ENCODE measurements at places on chromosomes 7 and 10.

- H3K36me3 ChIP-seq, result no peaks in the 10 kb centered on the region
- H3K4me1 ChIP-seq, result peaks cover 3% of the 10 kb centered on the region
- peak; percentile 35 for DNase-seq
- no peak overlapping the region for H3K4me3 ChIP-seq
These were observed 141.2 kb downstream of the COBL start for GRCh38 chr7:51175316-51175991.

DNA sequence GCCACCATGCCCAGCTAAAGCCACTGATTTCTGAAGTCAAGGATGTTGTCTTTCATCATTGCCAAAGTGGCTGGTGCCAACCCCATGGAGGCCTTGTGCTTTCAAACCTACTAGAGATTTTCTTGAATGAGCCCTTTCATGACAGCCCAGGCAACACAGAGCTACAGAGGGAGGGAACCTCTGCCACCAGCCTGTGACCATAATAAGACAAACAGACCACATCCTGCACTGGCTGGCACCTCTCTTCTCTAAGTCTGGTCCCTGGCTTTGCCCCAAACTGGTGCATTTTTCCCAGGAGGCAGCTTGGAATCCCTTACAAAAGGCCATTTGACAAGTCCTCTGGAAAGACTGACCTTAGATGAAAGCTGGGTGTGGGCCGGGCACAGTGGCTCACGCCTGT is 348.8 kb downstream of the GALNT17 start:
- no peaks in the 10 kb centered on the region for H3K27me3 ChIP-seq
- no peak overlapping the region for H3K27ac ChIP-seq
- no peaks in the 10 kb centered on the region for H3K4me1 ChIP-seq
- DNase-seq, result no peak

- DNase-seq, result no peak
- H3K27ac ChIP-seq, result no peak overlapping the region
- no peaks in the 10 kb centered on the region for H3K4me1 ChIP-seq
- no peaks in the 10 kb centered on the region for H3K36me3 ChIP-seq
These were observed 206.2 kb downstream of the TMEM178B start for GRCh38 chr7:141280100-141280499.

GRCh38 chr7:150668472-150668911 is 17.0 kb upstream of the GIMAP2 start:
- DNase-seq, result no peak
- peaks cover 2% of the 10 kb centered on the region for H3K27me3 ChIP-seq
- H3K36me3 ChIP-seq, result no peaks in the 10 kb centered on the region

- H3K27me3 ChIP-seq, result no peaks in the 10 kb centered on the region
- no peak for DNase-seq
- peaks cover 13% of the 10 kb centered on the region for H3K4me1 ChIP-seq
- no peak overlapping the region for H3K4me3 ChIP-seq
- no peaks in the 10 kb centered on the region for H3K36me3 ChIP-seq
These were observed 57.7 kb downstream of the PTPRE start for GRCh38 chr10:127964621-127965020.

- H3K36me3 ChIP-seq, result no peaks in the 10 kb centered on the region
- H3K27me3 ChIP-seq, result no peaks in the 10 kb centered on the region
- no peak for DNase-seq
- no peak overlapping the region for H3K4me3 ChIP-seq
These were observed 121.9 kb downstream of the PTPN20 start for GRCh38 chr10:47033081-47033480.

DNA sequence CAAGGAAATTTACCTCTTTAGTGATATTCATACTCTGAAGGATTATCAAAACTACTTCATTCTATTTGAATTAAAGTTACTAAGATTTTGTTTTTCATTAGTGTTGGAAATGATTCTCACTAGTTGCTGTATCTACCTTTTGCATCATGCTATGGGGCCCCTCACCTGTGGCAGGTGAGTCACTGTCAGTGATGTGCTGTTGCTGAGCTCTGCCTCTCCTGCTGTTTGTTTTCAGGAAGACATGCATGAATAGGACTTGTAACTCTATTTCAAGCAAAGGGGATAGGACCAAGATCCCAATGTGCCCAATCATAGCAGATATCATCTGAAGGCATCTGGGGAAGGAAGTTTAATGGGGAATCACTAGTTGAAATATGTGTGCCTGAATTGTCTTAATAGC is 57.4 kb upstream of the AGR3 start:
- no peaks in the 10 kb centered on the region for H3K36me3 ChIP-seq
- H3K4me1 ChIP-seq, result no peaks in the 10 kb centered on the region
- no peak for DNase-seq
- H3K4me3 ChIP-seq, result no peak overlapping the region
- H3K27me3 ChIP-seq, result no peaks in the 10 kb centered on the region

DNA sequence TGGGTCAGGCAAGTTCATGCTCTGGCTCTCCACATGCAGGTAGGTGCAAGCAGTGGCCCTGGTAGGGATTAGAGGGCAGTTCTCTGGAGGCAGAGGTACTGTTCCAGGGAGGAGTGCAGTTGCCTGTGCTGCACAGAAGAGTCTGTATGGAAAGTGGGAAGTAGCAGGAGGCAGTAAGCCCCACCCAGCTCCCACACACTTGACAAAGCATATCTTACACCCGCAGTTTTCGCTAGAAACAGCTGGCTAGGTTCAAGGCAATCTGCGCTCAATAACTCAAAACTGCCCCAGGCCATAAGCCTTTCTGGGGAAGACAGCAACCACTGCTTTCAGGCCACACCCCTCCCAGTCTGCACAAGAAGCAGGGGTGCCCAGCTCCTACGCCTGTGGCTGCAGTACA is 33.1 kb upstream of the ARMC3 start:
- H3K4me3 ChIP-seq, result no peak overlapping the region
- no peak overlapping the region for H3K27ac ChIP-seq
- no peaks in the 10 kb centered on the region for H3K36me3 ChIP-seq
- no peaks in the 10 kb centered on the region for H3K4me1 ChIP-seq

- DNase-seq, result peak; percentile 39
- no peaks in the 10 kb centered on the region for H3K27me3 ChIP-seq
- 0 out of 2 replicates have a peak, but pooled peaks cover 2% of the 10 kb centered on the region for H3K36me3 ChIP-seq
These were observed 50.3 kb downstream of the PALD1 start for GRCh38 chr10:70528741-70529362.

- no peaks in the 10 kb centered on the region for H3K36me3 ChIP-seq
- H3K4me3 ChIP-seq, result no peak overlapping the region
- H3K4me1 ChIP-seq, result no peaks in the 10 kb centered on the region
- H3K27ac ChIP-seq, result no peak overlapping the region
These were observed 44.5 kb upstream of the ACBD5 start for GRCh38 chr10:27285093-27285492.

GRCh38 chr7:33336820-33337219 is 207.5 kb downstream of the BBS9 start:
- no peak overlapping the region for H3K4me3 ChIP-seq
- no peaks in the 10 kb centered on the region for H3K27me3 ChIP-seq
- no peaks in the 10 kb centered on the region for H3K36me3 ChIP-seq
- no peak for DNase-seq

DNA sequence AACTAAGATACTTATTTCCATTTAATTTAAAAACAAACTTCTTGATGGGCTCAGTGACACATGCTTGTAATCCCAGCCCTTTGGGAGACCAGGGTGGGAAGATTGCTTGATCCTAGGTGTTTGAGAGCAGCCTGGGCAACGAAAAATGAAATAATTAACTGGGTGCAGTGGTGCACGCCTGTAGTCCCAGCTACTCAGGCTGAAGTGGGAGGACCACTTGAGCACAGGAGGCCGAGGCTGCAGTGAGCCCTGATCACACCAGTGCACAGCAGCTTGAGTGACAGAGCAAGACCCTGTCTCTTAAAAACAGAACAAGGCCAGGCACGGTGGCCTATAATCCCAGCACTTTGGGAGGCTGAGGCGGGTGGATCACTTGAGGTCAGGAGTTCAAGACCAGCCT is 37.4 kb downstream of the AVL9 start:
- no peak overlapping the region for H3K4me3 ChIP-seq
- H3K36me3 ChIP-seq, result no peaks in the 10 kb centered on the region
- no peaks in the 10 kb centered on the region for H3K27me3 ChIP-seq

GRCh38 chr7:584122-584465 is 64.4 kb upstream of the PDGFA start:
- no peaks in the 10 kb centered on the region for H3K4me1 ChIP-seq
- no peaks in the 10 kb centered on the region for H3K27me3 ChIP-seq
- no peak for DNase-seq
- H3K36me3 ChIP-seq, result peaks cover 17% of the 10 kb centered on the region

- H3K36me3 ChIP-seq, result peaks cover 6% of the 10 kb centered on the region
- H3K27me3 ChIP-seq, result no peaks in the 10 kb centered on the region
- H3K27ac ChIP-seq, result no peak overlapping the region
- H3K4me1 ChIP-seq, result no peaks in the 10 kb centered on the region
These were observed 211.6 kb downstream of the SFMBT2 start for GRCh38 chr10:7199152-7199760.

Measured in iPS DF 6.9 (cell line).